ENCODE measurements at places on chromosomes 16 and 17.

GRCh38 chr17:38738007-38738662 lies 8.0 kb downstream of the CISD3 start:
- DNase-seq = no peak

- DNase-seq = no peak
Measured at GRCh38 chr16:1613728-1614455, 1.7 kb downstream of the CRAMP1 start.

DNA sequence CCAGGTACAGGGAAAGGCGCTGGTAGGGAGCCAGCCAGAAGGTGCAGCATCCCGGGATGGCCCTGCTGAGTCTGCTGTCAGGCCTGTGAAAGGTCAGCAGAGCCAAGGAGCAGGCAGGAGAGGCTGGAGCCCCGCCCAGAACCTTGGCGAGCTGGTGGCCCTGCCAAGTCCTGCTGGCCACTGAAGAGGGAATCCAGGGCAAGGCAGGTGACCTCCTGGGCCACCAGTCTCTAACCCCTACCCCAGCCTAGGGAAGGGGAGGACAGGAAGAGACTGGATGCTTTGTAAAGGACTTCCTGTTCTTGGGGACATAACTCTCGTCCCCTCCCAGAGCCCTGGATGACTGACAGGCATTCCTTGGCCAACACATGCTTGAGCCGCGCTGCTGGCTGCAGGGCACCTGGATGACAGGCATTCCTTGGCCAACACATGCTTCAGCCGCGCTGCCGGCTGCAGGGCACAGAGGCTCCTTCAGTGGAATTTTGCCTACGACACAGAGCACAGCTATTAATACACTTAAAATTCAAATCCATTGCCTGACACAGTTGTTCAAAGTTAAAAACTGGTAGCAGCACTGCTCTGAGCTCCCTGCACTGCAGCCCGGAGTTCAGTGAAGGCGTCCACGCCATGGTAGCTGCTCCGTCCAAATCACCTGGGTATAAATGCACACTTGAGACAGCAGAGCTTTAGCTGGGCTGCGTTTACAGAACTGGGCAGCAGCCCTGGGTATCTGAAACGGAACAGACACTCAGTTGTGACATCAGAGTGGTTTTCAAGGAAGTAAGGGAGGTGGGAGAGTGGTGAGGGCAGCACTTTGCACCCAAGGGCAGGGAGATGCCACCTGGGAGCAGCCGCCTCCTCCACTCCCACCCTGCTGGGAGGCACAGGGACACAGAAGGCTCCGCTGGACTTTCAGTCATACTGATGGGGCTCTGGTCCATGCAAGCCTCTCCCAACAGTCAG lies 2.0 kb upstream of the BRICD5 start:
- DNase-seq = no peak

DNA sequence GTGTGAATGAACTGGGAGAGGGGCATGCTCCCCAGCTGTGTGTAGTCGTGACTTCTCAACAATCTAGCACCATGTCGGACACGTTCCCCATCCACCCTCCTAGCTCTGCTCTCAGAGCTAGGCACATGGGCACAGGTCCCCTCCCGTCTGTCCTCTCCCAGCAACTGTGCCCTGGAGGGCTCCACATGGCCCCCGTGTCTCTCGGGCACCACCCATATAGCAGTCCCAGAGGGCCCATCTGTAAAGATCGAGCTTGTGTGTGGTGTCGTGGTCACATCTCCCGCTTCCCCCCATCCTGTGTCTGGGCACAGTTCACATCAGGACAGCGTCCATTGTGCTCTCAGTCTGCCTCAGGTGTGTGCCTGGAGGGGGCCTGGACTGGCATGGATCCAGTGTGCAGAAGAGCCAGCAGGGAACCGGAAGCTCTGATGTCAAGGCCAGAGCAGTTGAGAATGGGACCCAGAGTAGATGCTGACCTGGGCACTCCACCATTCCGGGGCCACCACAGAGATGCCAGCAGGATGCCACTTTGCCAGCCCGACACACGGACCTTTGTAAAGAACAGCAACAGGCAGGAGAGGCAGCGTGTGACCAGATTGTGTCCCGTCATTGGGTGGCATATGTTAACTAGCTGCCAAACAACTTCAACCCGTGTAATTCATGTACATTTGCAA lies 55.7 kb downstream of the MARF1 start:
- DNase-seq = no peak

GRCh38 chr17:82882715-82883418 lies 43.0 kb upstream of the ZNF750 start:
- DNase-seq = no peak

DNA sequence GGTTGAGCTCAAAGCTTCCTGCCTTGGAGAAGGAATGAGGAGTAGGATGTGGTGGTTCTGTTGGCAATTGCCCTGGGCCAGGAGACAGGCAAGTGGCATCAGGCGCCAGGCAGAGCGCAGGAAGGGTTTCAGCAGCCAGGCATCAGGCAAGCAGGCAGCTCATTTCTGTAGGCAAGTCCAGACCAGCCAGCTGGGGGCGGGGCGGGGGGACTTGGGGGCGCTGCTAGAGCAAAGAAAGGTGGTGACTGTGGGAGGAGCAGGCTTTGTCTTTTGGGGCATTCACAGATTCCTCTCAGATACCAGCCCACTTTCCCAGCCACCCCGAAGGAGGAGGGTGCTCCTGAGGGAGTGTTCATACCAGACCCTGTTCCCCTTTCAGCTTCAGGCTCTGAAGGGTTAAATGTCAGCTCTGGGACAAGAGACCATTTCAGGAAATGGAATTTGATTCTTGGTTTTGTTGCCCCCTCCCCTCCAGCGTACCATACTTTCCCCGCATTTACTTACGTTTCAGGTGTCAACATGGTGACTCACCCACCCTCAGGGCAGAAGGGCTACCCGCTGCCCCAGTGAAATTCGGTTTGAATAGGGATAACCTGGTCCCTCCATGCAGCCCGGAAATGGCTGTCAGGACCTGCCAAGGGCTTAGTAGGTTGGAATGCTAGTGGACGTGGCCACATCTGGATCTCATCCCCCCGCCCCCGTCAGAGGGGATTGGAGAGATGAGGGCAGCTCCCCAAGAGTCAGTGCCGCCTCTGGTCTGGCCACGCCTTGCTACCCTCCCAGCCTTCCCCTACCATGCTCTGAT lies 13.2 kb downstream of the NGFR start:
- DNase-seq = no peak

DNA sequence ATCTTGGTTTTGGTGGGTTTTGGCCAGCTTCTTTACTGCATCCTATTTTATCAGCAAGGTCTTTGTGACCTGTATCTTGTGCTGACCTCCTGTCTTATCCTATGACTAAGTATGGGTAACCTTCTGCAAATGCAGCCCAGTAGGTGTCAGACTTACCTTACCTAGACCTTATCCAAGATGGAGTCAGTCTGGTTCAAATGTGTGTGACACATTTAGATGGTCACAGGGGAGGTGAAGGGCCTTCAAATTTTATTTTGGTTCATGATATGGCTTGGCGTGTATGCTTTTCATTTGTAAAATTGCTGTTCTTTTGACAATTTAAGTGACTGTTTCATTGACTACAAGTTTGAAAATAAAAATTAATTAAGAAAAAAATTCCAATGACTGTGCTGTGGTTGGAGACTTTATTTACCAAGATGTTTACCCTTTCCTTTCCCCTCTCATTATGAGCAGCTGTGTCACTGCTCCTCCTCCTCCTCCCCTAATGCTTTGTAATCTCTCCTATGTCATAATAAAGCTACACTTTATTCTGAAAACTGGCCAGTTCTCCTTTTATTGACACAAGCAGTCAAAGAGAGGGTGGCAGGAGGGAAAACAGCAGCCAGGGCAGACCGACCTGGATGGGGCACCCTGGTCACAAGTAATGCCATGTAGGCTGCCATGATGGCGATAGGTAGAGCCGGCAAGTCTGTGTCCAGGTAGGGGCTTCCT lies 49.4 kb downstream of the TNFRSF13B start:
- DNase-seq = no peak

DNA sequence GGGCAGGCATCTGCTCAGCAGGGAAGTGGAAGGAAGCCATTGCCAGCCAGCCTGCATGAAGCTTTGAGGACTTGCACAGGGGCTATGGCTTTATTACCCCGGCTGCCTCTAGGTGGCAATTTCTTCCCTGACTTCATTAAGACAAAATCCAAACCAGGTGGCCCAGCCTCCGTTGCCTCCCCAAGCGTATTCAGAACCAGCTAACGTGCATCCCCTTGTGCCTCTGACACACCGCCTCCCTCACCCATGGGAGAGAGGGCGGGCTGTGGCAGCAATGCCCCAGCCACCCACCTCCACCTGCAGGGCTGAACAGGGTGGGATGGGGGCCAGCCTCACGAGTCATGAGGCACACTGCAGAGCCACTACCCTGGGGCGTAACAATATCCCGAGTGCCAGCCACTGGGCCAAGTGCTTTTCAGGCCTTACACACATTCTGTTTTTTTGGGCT lies 6.8 kb downstream of the KIFC3 start:
- no peak for DNase-seq

DNA sequence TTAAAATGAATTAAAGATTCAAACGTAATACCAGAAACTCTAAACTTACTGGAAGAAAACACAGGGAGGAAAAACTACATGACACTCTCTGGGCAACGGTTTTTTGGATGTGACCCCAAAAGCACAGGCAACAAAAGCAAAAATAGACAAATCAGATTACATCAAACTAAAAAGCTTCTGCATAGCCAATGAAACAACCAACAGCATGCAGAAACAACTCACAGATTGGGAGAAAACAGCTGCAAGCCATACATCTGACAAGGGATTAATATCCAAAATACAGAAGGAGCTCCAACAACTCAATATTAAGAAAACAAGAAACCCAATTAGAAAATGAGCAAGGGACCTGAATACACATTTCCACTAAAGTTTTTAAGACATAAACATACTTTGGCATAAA lies 69.2 kb upstream of the ALOX12 start:
- no peak for DNase-seq

GRCh38 chr17:56936697-56937322 lies 23.0 kb upstream of the TRIM25 start:
- DNase-seq = no peak

GRCh38 chr17:34981538-34982241 lies 1.4 kb downstream of the LIG3 start:
- DNase-seq = no peak

DNA sequence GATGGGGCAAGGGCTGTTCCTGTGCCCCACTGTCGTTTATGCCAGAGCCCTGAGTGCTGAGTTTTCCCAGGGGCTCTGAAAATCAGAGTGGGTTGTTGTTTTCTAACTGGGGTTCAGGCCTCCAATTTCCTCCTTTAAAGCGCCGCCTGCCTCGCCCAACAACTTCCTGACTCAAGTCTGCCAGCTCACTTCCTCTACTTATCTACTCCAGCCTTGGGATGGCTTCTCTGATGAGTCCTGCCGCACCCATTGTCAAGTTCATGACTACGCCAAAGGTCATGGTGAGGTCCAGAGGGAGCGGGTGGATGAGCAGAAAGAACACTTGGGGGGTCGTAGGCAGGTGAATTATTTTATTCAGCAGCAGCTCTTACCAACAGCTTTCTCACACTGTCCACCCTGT lies 104.7 kb downstream of the UTP18 start:
- no peak for DNase-seq

GRCh38 chr16:17414421-17414820 lies 56.3 kb downstream of the XYLT1 start:
- DNase-seq = no peak

DNA sequence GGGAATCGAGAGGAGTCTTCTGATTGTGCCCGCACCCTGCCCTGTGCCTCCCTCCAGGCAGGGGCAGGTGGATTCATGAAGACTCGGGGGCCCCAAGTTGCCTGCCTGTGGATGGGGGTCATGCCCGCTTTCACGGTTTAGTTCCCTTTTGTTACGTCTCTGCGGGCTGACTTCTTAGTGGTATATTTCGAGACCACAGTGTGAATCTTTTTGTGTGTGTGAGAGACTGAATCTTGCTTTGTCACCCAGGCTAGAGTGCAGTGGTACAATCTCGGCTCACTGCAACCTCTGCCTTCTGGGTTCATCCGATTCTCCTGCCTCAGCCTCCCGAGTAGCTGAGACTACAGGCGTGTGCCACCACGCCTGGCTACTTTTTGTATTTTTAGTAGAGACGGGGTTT lies 18.1 kb upstream of the RNF213 start:
- no peak for DNase-seq

DNA sequence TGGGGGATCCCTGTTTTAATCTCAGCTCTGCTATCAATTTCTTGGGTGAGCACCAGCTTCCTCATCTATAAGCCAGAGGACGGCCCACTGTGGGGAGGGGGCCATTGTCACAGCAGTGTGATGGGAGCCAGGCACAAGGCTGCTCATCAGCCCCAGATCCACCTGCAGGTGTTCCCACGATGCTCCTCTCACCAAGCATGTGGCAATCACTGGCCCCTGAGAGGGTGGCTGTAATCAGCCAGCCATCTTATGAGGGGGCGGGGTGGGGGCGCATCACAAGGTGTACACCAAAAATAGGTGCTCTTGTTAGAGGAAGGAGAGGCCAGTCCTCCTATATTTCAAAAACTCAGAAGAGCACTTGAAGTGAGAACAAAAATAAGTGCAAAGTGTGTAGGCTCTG lies 31.2 kb downstream of the HNF1B start:
- no peak for DNase-seq

- DNase-seq = no peak
Measured at GRCh38 chr17:4554441-4554996, 665 bp downstream of the MYBBP1A start.

DNA sequence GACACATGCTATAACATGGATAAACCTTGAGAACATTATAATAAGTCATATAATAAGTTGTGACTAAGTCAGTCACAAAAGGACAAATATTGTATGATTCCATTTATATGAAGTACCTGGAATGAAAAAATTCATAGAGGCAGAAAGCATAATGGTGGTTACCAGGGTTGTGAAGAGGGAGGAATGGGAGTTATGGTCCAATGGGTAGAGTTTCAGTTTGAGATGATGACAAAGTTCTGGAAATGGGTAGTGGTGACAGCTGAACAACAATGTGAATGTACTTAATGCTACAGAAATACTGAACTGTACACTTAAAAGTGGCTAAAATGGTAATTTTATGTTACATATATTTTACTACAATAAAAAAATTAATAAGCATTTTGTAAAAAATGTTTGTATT lies 49.7 kb downstream of the MYO1D start:
- no peak for DNase-seq

- DNase-seq = no peak
Measured at GRCh38 chr17:34442387-34443111, 79.5 kb upstream of the CCL1 start.

DNA sequence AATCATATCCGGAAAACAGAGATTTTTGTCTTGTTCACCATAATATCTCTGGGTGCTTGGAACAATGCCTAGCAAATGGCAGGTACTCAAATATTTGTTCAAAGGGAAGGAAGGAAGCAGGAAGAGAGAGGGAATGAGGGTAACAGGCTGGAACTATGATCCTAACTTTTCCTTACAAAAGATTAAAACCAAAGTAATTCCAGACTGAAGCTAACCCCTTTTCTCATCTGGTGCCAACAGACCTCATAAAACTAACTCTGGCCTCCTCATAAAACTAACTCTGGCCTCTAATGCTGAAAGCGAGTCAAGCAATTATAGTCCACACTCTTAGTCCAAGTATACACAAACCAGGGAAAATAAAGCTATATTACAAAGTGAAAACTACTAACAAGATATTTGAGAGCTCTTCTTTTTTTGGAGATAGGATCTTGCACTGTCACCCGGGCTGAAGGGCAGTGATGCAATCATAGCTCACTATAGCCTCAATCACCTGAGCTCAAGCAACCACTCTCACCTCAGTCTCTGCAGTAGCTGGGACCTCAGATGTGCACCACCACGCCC lies 84.6 kb downstream of the KANSL1 start:
- no peak for DNase-seq

- DNase-seq = no peak
Measured at GRCh38 chr17:62017912-62018311, 47.2 kb downstream of the MED13 start.
